ENCODE measurements at places on chromosomes 16 and 17.

DNA sequence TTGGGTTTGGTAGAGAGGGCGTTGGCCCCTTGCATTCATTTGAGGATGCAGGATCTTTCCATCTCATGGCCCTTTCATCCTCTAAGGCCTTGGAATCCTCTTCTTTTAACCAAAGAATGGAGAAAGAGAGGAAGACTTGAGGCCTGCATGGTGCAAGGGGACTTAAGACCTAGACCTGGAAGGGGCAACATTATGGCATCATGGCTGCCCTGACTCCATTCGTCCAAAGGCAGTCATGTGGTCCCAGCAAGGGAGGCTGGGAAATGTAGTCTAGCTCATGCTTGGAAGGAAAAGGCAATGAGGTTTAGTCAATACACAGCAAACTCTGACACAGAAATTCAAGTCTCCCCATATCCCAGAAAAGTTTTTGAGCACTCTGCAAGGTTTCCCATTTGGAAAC, 30.7 kb upstream of the CDRT4 start:
- DNase-seq: peak; percentile 23

- no peak for DNase-seq
Observed at GRCh38 chr16:747978-748746, 7.4 kb upstream of the CIAO3 start.

DNA sequence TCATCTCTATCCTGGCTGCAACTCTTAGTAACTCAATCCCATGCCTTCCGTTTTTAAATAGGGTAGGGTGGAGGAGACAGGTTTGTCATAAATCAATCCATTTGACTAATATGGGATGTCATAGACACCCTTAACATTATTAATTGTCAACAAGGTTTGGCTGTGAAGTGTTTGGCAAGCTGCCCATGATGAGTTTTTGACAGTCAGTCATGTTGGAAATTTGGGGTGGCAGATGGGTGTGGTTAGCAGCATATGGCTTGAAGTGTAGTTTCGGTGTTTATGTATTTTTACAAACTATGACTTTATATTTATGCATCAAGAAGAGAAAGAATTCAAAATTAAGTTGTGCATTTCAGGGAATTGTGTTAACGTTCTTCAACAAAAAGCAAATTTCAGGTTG, 221.8 kb upstream of the CDH5 start:
- no peak for DNase-seq

DNA sequence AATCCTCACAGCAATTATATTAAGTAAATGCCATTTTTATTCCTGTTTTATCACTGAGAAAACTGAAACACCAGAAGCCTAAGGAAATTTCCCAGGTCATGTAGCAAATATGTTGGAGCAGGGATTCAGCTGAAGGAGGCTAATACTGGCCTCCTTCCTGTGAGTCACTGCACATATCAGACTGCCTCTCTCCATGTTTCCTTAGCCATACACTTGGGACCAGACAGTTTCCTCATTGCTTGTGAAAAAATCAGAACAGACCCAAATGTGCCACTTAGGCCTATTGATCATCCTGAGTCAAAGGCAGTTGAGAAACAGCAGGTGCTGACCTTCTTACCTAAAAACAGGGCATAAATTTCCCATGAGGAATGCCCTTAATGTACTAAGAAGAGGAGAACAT, 18.9 kb upstream of the ELAC2 start:
- DNase-seq: no peak

GRCh38 chr16:12971241-12971640, 69.8 kb downstream of the SHISA9 start:
- DNase-seq: peak; percentile 13

DNA sequence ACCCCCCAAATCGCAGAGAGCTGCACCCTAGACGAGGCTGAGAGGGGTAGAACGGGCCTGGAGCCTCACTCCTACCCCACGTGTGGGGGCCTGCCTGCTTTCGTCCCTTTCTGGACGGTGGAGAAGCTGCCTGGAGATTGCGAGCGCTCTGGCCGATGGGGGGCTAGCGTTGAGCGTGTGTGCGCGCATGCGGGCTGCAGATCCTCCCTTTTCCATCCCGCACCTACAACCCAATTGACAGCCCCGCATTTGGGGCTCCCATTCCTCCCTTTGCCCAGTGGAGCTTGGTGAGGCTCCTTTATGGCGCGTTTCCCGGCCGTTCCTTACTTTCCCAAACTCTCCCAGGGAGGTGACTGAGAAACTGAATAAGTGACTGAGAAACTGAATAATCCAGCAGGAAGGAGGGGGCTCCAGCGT, 907 bp upstream of the ESRP2 start:
- no peak for DNase-seq

- DNase-seq: peak; percentile 11
Observed at GRCh38 chr16:11402051-11402744, 56.9 kb downstream of the RMI2 start.

GRCh38 chr16:71217506-71217905, 13.0 kb downstream of the HYDIN start:
- no peak for DNase-seq

GRCh38 chr17:40113907-40114245, 7.9 kb upstream of the MSL1 start:
- DNase-seq: no peak

GRCh38 chr17:49217651-49218413, 7.3 kb downstream of the ABI3 start:
- no peak for DNase-seq

DNA sequence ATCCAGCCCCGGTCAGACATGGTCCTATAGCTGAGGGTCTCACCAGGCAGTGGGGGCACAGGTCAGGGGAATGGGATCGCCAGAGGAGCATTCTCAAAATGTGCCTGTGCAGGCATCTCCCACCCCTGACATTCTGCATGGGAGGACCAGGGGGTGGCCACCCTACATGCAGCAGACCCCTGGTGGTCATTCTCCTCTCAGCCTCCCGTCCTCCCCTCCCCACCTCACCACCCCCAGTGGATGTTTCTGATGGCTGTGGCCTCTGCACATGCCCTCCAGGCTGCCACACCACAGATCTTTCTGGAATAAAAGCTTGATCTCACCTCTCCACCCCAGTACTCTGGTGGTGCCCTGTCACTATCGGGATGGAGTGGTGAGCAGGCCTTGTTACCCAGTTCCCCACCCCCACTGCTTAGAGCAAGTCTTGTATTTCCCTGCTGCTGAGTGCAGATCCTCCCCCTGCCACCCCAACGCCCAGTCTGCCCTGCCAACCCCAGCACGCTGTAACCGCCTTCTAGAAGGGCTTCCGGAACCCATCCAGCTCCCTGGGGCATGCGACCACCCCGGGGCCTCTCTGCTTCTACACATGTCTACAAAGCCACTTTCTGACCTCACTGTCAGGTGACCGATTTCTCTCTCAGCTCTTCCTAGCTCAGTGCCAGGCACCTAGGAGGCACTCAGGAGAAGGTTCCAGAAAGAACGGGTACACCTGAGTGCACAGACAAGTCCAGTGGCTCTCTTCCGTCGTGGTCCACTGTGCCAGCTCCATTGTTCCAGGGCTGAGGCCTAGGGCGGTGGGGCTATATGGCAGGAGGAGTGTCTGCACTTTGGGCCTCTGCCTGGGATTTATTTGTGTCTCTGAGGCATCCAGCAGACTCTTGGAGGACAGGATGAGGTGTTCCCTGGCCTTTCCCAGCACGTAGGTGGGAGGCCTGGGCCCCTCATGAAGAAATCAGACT, 9.3 kb downstream of the TBC1D24 start:
- DNase-seq: no peak

- no peak for DNase-seq
Observed at GRCh38 chr17:5794881-5795506, 210.7 kb upstream of the NLRP1 start.

GRCh38 chr17:601244-601925, 113.3 kb downstream of the VPS53 start:
- peak; percentile 85 for DNase-seq

DNA sequence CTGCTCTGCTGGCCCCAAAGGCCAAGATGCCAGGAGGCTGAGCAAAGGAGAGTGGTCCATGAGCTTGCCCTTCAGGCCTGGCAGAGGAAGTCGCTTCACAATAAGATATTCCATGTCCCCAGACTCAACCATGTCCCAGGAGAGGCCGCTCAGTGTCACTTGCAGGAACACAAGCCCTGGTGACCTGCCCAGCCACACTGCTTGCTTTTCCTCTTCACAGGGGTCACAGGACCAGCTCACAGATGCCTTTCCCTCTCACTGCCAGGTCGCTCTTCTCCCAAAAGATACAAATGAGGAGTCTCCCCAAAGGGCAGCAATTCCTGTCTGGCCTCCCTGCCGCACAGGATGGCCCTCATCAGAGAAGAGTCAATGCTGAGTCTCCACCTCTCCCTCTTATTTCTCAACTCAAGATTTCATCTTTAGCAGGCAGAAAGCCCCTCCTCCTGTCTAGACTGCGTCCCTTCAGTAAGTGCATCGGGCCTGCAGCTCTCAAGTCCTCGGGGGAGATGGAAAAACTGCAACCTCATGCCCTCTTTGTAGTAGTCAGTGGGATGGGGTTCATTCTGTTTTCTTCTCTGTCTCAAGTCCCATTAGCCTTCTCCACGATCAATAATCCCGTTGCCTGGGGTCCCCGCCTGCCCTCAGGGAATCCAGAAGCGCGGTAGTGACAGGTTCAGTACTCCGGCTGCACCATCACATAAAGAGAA, 5.0 kb downstream of the JUP start:
- no peak for DNase-seq

- DNase-seq: no peak
Observed at GRCh38 chr17:55774846-55775271, 24.0 kb downstream of the PCTP start.

- DNase-seq: peak; percentile 76
Observed at GRCh38 chr17:40460604-40460967, 17.3 kb downstream of the IGFBP4 start.

DNA sequence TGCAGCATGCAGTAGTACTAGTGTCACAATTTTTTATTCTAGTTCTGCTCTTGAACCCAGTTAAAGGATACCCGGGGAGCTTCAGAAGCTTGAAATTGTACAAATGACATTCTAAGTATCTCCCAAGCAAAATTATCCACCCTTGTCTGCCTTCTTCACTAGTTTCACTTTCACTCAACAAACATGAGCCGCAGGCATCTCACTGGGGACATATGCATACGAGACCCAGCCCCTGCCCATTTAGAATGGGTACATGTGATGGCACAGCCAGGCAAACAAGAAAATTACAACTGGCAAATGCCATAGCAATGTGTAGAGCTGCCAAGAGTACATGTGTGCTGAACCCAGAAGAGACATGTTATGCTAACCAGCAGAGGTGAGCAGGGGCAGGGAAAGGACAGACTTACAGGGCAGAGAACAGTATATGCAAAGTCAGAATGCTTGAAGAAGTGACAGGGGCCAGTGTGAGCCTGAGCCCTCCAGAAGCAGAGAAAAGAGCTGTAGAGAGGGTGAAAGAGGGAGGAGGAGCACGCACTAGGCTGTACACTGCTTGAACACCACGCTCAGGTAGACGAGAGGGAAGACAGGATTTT, 8.3 kb downstream of the GINS2 start:
- DNase-seq: no peak

DNA sequence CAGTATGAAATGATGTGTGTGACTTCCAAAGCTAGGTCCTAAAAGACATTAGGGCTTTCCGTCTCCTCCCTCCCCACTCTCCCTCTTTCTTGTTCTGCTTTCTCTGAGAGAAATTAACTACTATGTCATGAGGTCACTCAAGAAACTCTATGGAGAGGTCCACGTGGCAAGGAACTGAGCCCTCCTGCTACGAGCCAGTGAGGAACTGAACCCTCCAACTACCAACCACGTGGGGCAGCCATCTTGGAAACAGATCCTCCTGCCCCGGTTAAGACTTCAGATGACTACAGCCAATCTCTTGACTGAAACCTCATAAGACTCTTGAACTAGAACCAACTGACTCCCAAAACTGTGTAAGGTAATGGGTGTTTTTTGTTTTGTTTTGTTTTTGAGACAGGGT, 4.2 kb upstream of the ALOX15 start:
- no peak for DNase-seq

DNA sequence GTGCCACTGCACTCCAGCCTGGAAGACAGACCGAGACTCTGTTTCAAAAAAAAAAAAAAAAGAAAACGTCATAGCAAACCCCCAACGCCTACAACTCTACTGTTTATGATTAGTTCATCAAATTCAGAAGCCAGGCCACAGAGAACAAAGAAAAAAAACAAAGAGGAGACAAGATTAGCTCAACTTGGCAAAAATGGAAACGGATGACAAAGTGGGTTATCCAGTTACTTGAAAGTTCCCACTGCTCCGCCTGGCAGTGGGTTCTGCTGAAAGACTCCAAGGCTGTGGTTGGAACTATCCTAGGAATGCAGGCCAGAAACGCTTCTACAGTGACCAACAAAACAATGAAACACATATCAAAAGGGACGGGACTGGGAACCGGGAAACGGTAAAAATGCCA, 53.1 kb downstream of the MRM3 start:
- no peak for DNase-seq

DNA sequence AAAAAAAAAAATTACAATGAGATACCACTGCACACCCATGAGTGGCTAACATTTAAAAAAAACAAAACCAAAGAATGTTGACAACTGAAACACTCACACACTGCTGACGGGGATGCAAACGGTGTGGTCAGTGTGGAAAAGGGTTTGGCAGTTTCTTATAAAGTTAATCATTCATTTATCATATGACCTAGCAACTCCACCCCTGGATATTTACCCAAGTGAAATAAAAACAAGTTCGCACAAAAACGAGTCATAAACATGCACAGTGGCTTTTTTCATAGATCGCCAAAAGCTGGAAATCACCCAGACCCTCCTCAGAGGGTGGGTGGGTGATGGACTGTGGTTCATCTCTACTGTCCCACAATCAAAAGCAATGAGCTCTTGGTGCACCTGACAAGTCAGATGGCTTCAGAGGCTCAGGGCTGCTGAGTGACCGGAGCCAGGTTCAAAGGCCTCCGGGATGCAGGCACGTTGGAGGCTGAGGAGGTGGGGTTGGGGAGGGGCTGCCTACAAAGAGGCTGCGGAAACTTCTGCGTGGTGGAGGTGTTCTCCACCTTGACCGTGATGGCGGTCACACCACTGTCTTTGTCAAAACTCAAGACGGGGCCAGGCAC, 14.2 kb downstream of the RAB40B start:
- no peak for DNase-seq

DNA sequence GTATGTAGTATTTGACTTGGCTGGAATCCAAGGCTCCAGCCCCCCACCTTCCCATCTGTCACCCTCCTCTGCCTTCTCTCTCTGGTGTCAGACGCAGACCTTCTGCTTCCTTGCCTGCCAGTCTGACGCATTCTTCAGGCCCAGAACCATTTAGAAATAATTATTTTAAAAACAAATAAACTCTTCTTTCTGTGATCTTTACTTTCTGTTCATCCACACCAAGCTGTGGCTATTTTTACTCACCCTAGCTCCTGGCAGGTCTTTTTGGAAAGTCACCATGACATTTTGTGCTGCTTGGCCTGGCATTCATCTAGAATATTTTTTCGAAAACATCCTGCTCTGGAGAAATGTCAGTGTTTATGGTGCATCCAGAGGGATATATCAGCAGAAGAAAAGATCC, 330.7 kb upstream of the ASIC2 start:
- DNase-seq: no peak

GRCh38 chr16:23175651-23176050, 6.9 kb upstream of the SCNN1G start:
- DNase-seq: no peak

DNA sequence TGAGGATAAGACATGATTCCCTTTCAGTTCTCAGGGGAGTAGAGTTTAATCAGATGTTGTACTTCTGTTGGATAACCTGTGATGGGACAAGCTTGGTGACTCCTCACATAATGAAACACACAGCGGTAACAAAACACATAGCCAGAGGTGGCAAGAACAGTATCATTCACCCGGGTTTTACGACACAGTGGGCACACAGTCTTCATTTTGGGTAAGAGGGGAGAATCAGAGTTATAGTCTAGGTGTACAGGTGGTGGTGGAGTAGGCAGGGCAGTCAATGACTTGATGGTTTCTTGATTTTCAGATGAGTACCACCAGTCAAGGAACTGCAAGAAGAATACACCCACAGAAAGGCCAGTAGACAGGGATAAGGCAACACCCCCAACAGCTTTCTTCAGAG, 2.6 kb downstream of the PEX12 start:
- no peak for DNase-seq
